Upper lobe of right lung (tissue), 1 donor: ENCODE measurements at places on chromosomes 6 and 20. TPM values are rescaled to one million over a fixed set of nuclear protein-coding genes. Genes with fewer than 3 reads are reported as not detected.

GRCh38 chr6:20061952-20062351, 150.3 kb downstream of the MBOAT1 start:
- no peak for DNase-seq

DNA sequence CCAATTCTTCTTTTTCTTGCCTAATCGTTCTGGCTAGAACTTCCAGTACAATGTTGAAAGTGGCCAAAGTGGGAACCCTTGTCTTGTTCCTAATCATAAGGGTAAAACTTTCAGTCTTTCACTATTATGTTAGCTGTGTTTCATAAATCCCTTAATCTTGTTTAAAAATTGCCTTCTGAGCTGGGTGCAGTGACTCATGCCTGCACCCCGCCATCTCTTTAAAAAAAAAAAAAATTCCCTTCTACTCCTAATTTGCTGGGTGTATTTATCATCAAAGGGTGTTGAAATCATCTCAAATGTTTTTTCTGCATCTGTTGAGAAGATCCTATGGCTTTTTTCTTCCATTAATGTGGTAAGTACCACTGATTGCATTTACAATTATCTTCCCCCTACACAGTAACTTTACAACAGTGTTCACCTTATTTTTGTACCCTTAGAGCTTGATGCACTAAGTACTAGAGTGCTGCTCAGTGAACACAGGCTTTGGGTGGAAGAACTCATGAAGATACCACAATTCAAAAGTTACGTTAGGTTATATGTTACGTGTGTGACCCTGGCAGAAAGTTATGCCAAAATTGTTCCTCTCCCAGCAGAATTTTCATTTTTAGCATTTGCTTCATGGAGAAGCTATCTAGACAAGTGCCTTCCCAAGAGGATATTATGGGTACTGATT, 9.7 kb downstream of the SNRPB start:
- DNase-seq: no peak

DNA sequence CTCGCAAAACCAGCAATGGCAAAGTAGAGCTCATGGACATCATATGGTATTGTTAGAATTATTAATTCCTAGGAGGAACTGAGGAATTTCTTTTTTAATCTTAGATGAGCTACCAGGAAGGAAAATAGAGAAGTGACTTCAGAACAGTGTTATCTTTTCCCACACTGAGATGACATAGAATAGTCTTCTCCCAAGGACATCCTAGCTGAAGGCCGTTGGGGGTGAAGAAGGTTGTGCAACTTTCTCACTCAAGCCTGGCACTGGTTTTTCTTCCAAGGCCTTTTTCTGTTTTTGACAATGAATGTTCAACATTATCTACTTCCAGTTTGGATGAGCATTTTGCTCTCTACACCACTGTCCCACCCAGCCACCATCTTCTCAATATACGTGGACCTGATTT, 35.8 kb upstream of the MAS1 start:
- DNase-seq: no peak

GRCh38 chr20:24501764-24502556, 32.5 kb downstream of the SYNDIG1 start:
- DNase-seq: no peak

- DNase-seq: no peak
Measured at GRCh38 chr20:51206032-51206662, 183.2 kb upstream of the KCNG1 start.

DNA sequence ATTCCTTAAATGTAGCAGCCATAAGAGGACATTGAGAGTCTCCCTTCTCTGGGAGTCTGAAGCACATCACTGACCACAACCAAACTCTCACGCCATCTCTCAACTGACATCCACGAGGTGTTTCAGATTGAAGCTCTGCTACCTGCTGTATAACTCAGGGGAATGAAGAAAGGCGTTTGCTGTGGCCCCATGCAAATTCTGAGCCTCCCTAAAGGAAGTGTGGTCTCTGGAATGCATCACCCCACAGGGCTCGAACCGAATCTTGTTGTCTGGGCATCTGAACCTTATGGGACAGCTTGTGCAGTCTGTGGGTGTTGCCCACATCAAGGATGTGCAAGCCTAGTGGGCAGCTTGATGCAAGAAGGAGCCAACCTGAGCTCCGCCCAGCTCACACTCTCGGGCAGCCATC, 10.9 kb downstream of the PMEPA1 start:
- no peak for DNase-seq

DNA sequence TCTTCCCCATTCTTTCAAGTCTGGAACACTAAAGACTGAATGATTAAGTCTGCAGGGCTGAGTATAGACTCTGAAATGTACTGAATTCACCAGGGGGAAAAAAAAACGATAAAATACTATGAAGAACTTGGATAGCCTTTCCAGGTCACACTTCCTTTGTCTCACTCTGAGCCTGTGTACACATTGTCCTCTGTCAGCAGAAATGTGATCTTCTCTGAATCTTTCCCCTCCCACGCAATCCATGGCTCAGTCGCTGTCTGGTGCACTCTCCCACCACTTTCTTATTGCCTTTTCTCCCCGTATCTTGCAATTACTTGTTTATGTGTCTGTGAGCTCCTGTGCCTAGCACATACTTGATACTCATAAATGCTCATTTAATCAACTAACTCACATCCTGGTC, 212.6 kb upstream of the RSPO3 start:
- no peak for DNase-seq

- no peak for DNase-seq
Measured at GRCh38 chr6:1382331-1382882, 7.0 kb upstream of the FOXF2 start.

OXT gene
- not detected for total RNA-seq

TFAP2C gene
- total RNA-seq: 5.2 TPM

GPR6 gene
- total RNA-seq: not detected

NRN1 gene
- total RNA-seq: 24.4 TPM

RSPO3 gene
- total RNA-seq: 6.2 TPM

NELFCD gene
- total RNA-seq: 51.2 TPM
